A549 treated with AZD2906 at 1 μM for 4 hours (cell line): ENCODE measurements at places on chromosomes 1 and 21. TPM values are rescaled to one million over a fixed set of nuclear protein-coding genes. Genes with fewer than 3 reads are reported as not detected.

The TRIM63 gene
- 1.8 to 2.9 TPM (median 2.3 TPM) in 5 replicates for total RNA-seq

The C1orf141 gene
- total RNA-seq, result not detected in 5 replicates

The TDRD10 gene
- total RNA-seq, result 0.05 to 0.06 TPM in 2 of 5 replicates, not detected in the others

The DR1 gene
- total RNA-seq, result 30.1 to 34.6 TPM (median 32.3 TPM) in 5 replicates
